ENCODE measurements at places on chromosomes 13 and 19.

DNA sequence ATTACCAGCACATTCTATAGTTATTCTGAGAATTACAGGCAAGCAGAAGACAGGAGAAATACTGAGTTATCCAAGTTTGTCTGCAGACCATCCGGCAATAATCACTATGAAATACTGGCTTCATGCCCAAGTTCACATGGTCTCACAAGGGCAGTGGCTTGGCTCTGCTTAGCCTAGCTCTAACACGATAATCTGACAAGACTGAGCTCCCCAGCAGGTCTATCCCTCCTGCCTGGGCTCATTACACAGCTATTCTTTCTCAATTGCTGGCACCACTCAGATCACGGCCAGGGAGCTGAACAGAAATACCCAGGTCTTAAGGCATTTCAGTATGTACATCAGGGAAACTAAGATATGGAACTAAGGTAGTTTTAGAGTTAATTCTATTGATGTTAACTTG is 361.6 kb upstream of the PCDH20 start:
- DNase-seq, result no peak

GRCh38 chr19:46862974-46863632 is 2.3 kb downstream of the ARHGAP35 start:
- DNase-seq, result no peak

- no peak for DNase-seq
These were observed 1551.1 kb downstream of the EFNB2 start for GRCh38 chr13:104984296-104984818.

DNA sequence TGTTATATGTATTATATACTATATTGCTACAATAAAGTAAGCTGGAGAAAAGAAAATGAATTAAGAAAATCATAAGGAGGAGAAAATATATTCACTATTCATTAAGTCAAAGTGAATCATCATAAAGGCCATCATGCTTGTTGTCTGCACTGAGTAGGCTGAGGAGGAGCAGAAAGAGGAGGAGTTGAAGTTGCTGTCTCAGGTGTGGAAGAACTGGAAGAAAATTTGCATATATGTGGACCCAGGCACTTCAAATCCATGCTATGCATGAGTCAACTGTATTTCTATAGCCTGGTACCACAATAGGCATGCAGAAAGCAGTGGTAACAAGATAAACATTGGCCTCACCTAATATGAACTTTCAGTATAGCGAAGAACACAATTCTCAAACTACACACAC is 135.9 kb upstream of the SGCG start:
- DNase-seq, result no peak

DNA sequence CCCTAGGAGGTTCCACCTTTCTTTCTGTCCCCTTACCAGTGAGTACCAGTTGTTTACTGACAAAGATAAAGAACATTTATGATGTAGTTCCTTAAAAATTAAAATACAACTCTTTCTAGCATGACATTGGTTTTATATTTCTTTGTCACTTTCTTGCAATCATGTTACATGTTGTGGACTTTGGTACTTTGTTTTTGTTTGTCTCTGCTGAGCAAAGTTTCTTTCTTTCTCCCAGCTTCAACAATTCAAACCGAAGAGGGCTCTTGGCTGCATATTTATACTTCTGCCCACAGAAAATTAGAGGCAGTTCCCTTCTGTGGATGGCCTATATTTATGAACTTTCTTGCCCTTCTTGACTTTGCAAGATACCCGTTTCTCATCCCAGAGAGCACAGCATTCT is 201.2 kb downstream of the MTUS2 start:
- no peak for DNase-seq
